ENCODE measurements at places on chromosomes 13 and 19.

DNA sequence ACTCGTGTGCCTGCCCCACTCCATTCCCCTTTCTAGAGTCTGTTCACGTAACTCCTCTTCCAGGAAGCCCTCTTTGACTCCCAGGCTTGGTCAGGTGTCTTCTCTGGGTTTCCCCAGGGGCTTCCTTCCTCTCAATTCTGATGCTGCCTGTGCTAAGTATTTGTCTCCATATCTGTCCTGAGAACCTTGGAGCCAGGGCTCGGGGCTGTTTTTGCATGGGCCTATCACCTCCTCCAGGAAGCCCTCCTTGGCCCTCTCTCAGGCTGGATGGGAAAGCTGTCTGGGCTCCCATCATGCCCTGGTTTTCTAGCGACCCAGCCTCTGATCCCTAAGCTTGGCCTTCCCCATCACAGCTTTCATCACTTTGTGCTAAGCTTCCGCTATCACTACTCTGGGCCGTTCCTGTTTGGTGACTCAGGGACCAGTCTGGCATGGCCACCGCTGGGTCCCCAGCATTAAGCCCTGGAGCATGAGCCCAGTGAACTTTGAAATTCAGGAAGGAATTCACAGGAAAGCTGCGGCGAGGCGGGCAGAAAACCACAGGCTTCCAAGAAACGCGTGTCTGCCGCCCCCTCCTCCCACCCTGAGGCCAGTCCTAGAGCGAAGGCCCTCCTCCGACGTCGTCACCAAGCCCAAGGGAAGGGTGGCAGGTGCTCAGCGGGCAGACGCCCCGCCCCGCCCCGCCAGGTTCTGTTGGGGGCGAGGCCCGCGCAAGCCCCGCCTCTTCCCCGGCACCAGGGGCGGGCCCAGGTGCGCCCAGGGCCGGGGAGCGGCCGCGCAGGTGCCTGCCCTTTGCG is 486 bp upstream of the SPINT2 start:
- DNase-seq = peak; percentile 80

GRCh38 chr19:48637948-48638830 is 1.0 kb upstream of the DBP start:
- DNase-seq = peak; percentile 92

- no peak for DNase-seq
These were observed 25.7 kb upstream of the TCF3 start for GRCh38 chr19:1678073-1678472.

- no peak for DNase-seq
These were observed 200 bp downstream of the MLLT1 start for GRCh38 chr19:6279620-6279930.

DNA sequence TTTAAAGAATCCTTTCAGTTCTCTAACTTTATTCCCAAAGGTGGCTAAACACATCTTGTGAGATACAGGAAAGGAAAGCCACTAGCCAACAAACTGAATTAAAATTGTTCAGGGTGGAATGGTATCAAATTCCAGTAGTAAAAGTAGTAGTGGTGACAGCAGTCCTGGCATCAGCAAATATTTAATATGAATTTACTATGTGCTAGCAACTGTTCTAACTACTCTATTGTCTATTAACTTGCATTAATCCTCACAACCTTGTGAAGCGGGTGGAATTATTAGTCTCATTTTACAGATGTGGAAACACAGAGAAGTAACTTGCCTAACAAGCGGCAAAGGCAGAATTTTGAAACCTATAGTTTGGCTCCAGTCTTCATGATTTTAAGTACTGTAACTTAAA is 130.1 kb downstream of the KLF12 start:
- no peak for DNase-seq

DNA sequence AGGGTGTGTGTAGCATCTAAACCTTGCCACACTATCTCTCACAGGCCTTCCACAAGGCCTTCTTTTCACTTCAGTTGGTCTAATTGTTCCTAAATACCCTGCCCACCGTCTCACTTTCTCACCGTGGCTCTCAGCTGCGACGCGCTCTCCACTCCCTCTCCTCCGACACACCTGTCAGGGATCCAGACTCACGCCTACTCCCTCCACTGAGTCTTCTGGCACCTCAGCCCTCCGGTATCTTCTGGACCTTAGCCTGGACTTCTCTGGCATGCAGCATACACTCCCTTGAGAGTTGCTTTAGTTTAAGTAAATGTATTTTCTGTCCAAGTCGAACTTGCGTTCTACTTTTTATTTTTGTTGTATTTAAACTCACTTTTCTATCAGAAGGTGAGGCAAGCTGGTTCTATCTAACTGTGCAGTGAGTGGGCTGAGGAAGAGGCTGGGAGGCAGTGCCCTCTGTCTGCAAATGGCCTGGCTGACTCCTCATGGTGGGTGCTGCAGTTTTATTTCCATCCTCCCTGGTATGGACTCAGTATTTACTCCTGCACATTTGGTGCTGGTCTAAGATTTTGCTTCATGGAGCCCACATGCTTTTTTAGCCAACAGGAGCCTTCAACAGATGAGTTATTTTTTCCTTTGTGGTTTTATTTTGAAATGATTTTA is 28.5 kb upstream of the ARGLU1 start:
- no peak for DNase-seq

DNA sequence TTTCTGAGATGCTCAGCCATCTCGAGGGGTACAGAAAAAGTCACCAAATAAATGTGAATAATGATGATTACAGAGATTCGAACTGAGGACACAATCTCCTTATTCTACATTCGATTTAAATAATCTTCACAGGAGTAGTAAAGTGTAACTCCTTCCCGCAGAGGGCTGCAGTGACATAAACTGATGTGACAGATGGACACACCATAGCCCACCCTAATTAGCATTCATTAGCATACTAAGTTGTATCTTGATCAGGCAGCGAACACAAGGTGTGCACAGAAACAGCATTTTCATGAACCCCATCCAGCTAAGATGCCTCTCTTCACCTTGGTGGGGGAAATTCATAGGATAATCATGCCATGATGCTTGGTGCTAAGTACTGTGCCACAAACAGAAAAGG is 83.0 kb downstream of the TNFSF11 start:
- DNase-seq = no peak

GRCh38 chr13:86429756-86430155 is 630.5 kb upstream of the SLITRK6 start:
- DNase-seq = no peak

- DNase-seq = no peak
These were observed 11.6 kb upstream of the PLIN3 start for GRCh38 chr19:4879041-4879440.

- DNase-seq = no peak
These were observed 150.9 kb downstream of the PDS5B start for GRCh38 chr13:32737111-32737571.

GRCh38 chr13:94646904-94647303 is 45.2 kb downstream of the GPR180 start:
- no peak for DNase-seq

- DNase-seq = no peak
These were observed 27.5 kb downstream of the SPRYD7 start for GRCh38 chr13:49908637-49909036.

DNA sequence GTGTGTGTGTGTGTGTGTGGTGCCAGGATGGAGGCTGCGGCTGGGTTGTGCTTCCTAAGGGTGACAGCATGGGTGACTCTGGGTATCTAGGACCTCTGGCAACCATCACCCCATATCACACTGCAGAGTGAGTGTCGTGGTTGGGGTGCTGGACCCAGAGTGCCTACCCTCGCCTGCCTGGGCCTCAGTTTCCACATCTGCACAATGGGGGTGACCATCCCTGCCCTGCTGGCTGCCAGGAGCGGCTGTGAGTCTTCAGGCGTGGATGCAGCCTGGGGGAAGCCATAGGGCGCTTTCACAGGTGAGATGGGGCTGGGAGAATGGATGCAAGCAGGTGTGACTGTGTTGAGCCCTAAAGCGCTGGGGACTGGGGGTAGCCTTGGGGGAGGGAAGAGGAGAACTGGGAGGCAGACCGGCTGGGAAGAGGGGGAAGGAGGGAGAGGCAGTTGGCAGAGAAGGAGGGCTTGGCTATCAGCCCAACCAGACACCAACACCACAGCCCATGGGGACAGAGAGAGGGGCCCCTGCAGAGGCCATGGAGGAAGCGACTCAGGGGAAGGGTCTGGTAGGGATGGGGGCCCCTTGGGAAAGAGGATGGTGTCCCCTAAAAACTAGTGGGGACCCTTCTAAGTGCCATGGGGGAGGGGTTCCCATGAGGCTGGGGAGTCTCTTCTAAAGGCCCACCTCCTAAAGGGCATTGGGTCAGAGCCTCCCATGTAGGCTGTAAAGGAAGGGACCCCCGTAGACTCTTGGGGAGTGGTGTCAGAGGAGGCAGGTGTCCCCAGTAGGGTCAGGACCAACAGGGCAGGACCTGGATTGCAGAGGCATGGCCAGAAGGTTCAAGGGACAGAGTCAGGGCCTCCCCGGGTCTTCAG is 1.7 kb downstream of the PLPPR2 start:
- DNase-seq = no peak

GRCh38 chr13:25347151-25347550 is 24.6 kb upstream of the ATP8A2 start:
- DNase-seq = no peak

- DNase-seq = peak; percentile 40
These were observed 59.6 kb downstream of the WDFY2 start for GRCh38 chr13:51643882-51644281.

DNA sequence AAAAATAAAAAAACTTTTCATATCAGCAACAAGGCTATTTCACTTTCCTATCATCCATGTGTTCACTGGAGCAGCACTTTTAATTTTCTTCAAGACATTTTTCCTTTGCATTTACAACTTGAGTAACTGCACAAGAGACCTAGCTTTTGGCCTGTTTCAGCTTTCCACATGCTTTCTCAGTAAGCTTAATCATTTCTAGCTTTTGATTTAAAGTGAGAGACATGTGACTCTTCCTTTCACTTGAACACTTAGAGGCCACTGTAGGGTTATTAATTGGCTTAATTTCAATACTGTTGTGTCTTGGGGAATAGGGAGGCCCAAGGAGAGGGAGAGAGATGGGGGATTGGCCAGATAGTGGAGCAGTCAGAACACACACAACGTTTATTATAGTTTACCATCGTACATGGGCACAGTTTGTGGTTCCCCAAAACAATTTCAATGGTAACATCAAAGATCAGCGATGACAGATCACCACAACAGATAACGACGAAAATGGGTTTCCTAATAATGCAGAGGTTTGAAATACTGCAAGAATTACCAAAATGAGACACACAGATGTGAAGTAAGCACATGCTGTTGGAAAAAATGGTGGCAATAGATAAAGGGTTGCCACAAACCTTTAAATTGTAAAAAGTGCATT is 117.6 kb downstream of the GGACT start:
- DNase-seq = no peak

DNA sequence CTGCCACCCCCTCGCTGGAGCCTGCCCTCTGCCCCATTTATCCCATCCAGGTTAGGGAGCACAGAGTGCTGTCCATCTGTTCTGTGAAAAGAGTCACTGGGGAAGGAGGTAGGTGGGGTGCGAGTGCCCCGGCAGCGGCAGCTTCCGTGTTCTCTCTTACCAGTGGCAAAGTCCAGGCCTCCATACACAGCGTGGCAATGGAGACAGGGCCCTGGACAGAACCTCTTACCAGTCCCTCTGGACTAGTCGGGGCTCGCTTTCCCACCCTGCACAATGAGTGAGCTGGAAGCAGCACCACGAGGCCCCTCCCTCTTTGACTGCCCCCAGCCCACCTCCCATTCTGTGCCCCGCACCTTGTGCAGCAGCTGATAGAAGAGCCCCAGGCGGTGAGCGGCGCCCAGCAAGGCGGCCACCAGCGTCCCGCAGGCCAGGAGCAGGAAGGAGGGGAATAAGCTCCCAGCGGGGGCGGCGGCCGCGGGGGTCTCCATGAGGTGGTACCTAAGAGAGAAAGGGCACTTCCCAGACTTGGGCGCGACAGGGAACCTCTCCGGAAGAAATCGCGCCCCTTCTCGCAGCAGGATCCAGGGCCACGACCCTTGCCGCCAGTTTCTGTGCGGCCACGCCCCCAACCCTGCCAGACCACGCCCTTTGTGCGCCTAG is 17.5 kb downstream of the SYDE1 start:
- peak; percentile 39 for DNase-seq
